ENCODE measurements at places on chromosomes 4 and X.
A peak's percentile ranks its signal among the peaks of the same experiment; 100 is the strongest.

DNA sequence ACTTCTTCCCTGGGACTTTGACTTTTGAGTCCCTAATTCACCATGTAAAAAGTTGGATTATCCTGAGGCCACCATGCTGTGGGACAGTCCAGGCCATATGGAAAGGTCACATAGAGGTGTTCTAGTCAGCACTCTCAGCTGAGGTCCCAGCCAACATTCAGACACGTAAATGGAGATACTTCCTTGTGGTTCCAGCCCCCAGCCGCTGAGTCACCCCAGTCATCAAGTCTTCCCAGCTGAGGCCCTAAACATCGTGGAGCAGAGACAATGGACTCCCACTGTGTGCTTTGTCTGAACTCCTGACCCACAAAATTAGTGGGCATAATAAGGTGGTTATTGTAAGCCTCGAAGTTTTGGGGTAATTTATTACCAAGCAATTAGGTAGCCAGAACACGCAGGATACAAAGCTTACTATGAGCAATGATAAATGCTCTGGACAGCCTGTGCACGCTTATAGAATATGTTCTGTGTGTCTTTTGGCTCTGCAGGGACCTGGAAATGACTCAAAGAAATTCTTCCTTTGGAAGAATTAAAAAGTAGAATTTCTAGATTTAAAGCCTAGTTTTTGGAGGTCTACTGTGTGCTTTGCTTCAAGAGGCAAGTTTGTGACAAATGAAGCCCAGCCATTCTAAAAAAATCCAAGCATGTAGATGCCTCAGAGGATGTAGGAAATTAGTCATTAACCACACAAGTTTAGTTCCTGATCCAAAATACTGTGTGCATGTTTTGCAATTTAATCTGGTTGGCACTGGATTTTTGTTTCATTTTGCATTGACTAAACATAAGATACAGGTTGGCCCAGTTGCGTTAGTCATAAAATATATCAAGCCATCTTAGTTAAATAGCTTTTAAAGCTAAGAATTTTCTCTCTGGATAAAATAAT, 33.2 kb upstream of the SLC9A7 start:
- peak; percentile 41 for DNase-seq

GRCh38 chr4:84968925-84969324, 2.4 kb upstream of the WDFY3 start:
- DNase-seq = no peak

- DNase-seq = peak; percentile 0
These were observed 133.3 kb upstream of the MBNL3 start for GRCh38 chrX:132622130-132622529.

GRCh38 chrX:776529-777230, 146.1 kb downstream of the SHOX start:
- DNase-seq = no peak

DNA sequence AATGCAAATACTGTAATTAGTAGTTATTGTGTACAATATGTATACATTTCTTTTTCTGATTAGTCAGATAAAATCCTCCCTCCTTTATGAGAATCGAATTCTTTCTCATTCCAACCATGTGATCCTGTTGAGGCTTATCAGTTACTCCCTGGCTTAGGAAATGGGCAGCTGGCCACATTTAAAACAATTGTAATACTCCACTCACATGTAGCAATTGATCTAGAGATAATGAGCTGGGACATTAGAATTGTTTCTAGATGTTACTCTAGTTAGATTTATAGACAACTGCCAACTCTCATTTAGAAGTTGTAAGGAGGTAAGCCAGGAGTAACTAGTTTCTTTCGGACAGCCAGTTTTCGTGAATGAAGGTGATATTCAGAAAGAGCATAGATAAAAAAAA, 859.3 kb upstream of the AADAT start:
- DNase-seq = no peak

GRCh38 chrX:154399527-154400368, 1.6 kb downstream of the RPL10 start:
- DNase-seq = no peak

All from HTR-8/SVneo (cell line).